ENCODE measurements at places on chromosomes 2 and 18.

DNA sequence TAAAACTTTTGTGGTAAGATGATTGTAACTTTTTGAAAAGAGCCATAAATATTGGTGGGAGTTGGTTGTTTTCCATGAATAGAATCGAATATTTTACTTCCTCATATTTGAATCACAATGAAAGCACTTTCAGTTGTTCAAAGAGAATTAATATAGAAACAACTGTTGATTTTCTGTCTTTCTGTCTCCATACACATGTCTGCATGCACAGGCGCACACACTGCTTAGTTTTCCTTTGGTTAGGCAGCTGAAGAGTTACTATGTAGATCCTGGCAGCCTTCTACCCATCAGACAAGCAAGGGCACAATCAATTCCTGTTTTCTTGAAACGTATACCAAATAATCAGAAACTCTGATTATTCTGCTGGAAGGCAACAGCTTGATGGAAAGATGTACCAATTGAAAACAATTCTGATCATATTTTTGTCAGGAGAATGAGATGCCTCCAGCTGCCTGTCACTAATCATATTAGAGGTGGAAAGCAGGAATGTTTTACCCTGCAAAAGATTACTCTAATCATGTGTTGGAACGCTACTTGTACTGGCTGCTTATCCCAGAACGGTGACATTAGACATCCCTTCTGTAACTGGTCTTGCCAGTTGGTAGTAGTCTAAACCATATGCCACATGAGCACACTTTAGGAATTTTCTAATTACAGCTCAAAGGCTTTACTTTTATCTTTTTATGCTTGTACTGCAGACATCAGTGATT lies 24.0 kb downstream of the SPATS2L start:
- DNase-seq = no peak

DNA sequence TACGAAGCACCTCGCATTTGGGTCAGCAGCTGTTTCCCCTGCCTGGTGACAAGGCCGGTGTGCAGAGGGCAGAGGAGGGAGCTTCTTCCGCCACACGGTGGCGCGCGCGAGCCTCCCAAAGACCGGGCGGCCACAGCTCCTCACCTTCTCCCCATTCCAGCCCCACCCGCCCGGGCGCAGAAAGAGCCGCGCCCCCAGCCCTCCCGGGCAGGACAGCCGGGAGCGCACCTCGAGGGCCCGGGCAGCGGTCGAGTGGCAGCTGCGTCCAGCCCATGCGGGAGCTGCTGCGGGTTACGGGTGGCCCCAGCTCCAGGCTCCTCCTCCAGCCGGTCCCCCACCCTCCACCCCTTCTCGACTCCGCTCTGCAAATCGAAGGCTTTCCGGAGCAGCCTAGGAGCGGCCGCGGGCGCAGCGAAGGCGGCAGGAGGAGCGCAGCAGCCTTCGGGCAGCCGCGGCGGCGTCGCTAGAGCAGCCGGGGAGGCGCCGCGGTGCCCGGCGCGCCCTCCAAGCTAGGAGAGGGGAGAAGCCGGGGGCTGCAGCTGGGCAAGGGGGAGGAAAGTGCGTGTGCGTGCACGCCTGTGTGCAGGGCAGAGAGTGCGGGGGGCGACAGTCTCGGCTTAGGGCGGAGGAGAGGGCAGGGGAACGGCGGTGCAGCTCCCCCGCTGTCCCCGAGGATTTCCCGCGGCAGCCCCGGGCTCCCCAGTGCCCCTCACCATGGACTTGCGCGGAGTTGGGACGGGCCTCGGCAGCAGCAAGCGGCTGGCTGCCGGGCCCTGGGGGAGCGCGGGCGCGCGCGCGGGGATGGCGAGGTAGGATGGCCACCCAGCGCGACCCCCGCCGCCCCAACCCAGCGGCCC lies at the start of gene CCDC85A:
TSS of gene CCDC85A (plus strand) at position 348 of the 857 bp plus-strand sequence. CDS start 635 bp downstream, outside the sequence.
- peak; percentile 94 for DNase-seq

DNA sequence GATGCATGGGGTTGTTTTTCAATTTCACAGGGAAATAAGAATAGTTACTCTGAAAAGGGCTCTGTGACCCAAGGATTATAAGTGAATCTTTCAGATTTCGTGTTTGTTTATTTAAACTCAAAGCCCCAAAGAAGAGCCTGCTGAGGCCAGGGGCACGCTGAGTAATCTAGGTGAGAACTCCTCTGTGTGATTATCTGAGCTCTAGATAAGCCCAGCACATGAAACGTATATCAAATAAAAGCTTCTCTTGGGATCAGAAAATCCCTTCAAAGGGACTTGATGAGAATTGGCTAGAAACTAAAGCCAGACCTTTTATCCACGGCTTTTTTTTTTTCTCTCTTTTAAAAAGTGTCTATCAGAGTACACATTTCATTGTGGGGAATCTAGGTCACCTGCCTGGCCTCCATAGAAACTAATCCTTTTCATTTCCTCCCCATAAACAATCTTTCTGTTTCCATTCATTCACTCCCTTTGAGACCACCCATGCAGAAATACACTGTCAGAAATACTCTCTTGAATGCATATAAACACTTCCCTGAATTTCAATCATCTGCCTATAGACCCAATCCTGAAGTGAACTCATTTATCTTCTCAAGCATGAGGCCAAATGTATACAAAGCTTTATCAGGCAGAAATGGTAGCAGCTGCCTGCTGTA lies 137.4 kb downstream of the RIT2 start:
- DNase-seq = no peak

DNA sequence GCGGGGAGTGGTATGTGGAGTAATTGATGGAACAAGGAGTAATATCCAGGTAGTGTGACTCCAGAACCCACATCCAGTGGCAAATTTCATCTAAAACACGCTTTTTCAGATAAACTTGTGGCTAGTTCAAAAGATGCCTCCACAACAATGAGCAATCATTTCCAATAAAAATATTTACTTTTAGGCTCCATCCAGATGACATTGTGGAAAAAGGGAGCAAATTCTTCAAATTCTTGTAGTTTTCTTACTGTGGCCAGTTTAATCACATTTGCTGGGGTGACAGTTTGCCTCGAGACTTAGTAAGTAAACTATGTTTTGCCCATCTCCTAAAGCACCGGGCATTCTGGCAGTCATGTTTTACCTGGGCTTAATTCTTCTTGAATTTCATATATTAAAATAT lies 243.6 kb downstream of the IRS1 start:
- no peak for DNase-seq

GRCh38 chr2:72116081-72116533 lies 31.6 kb downstream of the CYP26B1 start:
- DNase-seq = no peak

GRCh38 chr2:10610213-10610910 lies 79.4 kb downstream of the NOL10 start:
- no peak for DNase-seq

DNA sequence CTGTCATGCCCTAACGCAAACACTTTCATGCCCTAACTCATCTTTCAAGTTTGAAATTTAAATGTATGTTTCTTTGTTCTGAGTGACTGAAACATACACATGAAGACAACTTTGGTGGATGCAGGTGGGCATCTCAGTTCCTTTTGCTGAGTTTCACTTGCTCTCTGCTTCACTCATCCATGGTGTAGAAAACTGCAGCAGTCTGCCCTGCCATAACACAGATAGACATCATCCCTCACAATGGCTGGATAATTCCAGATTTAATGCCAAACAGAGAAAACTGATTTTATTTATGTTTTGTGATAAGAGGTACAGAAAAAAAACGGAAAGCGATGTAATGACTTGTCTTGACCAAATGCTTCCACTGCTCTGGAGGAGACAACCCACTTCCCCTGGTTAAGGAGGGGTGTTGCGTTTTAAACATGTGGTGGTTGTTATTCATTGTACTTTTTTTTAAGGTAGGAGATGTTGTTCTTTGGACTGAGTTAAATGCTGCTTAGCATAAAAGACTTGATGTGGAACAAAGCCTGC lies 70.4 kb downstream of the RHBDD1 start:
- no peak for DNase-seq

DNA sequence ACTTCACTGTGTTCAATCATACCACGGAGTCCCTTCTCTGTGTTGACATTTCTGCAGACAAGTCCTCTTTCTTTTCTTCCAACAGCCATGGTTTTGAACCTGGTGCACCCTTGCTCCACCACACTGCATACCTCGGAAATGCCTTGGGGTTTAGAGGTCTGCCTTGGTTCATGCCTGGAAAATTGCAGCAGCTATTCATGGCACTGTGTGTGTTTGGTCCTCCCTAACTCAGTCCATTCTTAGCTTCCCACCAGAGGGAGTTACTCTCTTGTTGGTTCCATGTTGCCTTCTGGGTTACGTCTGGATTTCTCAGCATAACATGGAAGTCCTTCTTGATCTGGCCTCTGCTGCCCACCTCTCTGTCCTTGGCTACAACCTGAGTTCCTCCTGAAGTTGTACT lies 206.0 kb downstream of the FHOD3 start:
- no peak for DNase-seq

- DNase-seq = no peak
Observed at GRCh38 chr18:36580874-36581750, 247.7 kb downstream of the TPGS2 start.

Measured in posterior vena cava (tissue), 2 donors.